Cortex of kidney (tissue), 1 donor: ENCODE measurements at places on chromosomes 4 and X.

GRCh38 chr4:70778888-70779422 is 57.2 kb downstream of the RUFY3 start:
- no peak for DNase-seq

DNA sequence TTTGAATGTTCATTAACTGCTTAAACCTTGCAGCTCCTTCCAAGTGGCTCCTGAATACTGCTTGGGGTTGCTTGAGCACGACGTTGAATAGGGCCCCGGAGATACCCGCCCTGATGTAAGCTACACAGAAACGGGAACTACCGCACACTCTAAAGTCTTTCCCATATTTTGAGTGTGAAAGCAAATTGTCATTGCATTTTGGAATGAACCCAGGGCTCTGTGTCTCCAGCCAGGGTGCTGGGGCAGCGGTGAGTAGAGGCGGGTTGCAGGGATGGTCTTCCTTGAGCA is 59.4 kb upstream of the HELT start:
- DNase-seq, result no peak

DNA sequence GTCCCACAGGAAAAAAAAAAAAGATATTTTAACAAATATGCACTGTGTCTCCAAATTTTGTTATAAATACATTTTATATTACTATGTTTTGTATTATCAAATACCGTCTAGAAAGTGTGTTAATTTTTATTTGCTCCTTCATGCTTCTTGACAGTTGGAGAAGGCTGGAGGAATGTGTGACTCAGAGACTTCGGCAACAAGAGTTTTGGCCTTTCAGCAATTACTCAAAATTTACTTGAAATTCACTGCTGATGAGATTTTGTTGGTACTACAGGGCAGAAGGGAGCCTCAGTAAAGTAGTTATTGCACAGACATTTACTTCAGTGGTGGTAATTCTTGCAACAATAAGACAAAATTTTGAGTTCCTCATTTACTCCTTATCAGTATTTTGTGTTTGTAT is 2164.0 kb downstream of the PCDH7 start:
- no peak for DNase-seq

DNA sequence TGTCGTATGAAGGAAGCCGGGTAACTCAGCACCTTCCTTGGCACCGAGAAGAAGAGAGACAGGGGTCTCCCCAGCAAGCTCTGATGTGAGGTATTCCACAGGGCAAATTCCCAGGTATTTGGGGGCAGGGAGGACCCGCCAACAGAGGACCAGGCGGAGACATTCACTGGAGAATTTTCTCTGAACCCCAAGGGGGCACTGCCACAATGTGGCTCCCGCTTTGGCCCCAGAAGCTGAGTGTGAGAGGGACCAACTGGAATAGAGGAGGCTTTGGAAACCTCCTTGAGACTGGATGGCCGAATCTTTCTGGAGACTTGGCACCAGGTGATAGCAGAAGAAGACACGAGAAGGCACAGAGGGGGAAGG is 735 bp upstream of the GABRE start:
- no peak for DNase-seq

DNA sequence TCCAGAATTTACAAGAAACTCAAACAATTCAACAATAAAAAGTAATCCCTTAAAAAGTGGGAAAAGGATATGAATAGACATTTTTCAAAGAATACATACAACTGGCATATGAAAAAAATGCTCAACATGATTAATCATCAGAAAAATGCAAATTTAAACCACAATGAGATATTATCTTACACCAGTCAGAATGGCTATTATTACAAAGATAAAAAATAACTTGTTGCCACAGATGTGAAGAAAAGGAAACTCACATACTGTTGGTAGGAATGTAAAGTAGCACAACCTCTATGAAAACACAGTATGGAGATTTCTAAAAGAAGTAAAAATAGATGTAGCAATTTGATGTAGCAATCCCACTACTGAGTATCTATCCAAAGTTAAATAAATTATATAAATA is 65.1 kb upstream of the DIAPH2 start:
- no peak for DNase-seq

- no peak for DNase-seq
Observed at GRCh38 chr4:36027203-36027602, 217.1 kb downstream of the ARAP2 start.

- no peak for DNase-seq
Observed at GRCh38 chr4:8176547-8177399, 18.2 kb upstream of the ABLIM2 start.

GRCh38 chr4:38672397-38673129 is 8.6 kb downstream of the KLF3 start:
- DNase-seq, result no peak

DNA sequence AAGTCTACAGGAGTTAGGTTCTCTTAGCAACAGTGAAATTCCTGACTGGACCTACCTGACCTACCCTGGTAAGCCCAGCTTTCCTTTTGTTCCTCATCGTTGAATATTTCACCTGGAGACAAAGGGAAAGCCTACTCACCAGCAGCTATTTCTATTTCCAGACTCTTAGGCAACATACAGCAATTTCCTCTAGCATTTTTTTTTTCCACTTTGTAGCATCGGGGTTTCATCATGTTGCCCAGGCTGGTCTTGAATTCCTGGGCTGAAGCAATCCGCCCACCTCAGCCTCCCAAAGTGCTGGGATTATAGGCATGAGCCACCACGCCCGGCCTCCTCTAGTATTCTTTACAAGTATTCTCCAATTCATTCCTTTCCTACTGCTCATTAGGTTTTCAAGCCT is 6.8 kb upstream of the S100G start:
- no peak for DNase-seq

- DNase-seq, result no peak
Observed at GRCh38 chrX:20973038-20973437, 401.2 kb upstream of the CNKSR2 start.

- DNase-seq, result no peak
Observed at GRCh38 chr4:149280806-149281205, 534.8 kb downstream of the IQCM start.

- no peak for DNase-seq
Observed at GRCh38 chrX:19725641-19726040, 161.8 kb downstream of the SH3KBP1 start.

GRCh38 chr4:106864231-106864630 is 171.9 kb downstream of the DKK2 start:
- no peak for DNase-seq

GRCh38 chr4:37463033-37463856 is 218.7 kb downstream of the NWD2 start:
- no peak for DNase-seq

GRCh38 chr4:24212642-24213041 is 322.8 kb upstream of the PPARGC1A start:
- no peak for DNase-seq

DNA sequence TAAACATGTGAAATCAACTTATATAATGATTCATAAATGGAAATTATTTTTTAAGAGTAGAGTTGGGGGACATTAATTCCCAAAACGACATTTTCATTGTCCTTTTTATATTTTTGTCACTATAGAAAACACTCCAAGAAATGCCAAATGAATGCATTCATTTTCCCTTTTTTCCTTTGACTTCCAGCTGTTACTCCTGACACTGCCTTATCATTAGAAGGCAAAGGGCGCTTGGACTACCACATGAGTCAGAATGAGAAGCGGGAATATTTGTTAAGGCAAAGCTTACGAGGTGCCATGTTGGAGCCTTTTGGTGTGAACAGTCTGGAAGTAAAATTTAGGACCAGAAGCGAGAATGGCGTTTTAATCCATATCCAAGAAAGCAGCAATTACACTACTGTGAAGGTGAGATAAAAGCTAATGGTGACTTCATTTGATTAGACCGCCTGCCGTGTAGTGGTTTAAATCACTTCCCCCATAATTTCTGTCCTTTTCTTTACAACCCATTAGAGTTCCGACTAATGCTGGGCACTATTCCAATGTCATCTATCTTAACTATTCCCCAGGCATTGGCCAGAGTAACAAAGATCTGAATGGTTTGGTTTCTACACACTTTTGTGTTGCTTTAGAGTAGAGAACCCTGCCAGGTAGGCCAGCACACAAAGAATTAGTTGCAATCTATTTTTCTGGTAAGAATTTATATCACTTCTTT is 166.7 kb downstream of the FAT4 start:
- no peak for DNase-seq

DNA sequence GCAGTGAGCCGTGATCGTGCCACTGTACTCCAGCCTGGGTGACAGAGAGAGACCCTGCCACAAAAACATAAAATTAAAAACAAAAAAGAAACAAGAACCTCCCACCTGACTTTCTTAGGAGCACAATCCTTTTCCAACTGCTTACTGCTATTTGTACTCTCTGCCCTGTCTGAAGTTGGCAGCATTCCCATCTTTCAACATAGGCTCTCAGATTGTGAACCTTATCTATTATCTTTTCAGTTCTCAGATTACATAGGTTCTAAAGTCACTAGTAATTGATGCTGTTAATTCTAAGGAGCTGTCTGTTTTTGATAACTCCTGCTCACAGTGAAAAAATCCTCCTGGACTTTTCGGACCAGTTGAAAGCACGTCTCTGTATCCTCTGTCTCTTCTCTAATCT is 812.2 kb upstream of the CT83 start:
- DNase-seq, result no peak

- DNase-seq, result no peak
Observed at GRCh38 chr4:112082954-112083586, 62.2 kb upstream of the FAM241A start.

DNA sequence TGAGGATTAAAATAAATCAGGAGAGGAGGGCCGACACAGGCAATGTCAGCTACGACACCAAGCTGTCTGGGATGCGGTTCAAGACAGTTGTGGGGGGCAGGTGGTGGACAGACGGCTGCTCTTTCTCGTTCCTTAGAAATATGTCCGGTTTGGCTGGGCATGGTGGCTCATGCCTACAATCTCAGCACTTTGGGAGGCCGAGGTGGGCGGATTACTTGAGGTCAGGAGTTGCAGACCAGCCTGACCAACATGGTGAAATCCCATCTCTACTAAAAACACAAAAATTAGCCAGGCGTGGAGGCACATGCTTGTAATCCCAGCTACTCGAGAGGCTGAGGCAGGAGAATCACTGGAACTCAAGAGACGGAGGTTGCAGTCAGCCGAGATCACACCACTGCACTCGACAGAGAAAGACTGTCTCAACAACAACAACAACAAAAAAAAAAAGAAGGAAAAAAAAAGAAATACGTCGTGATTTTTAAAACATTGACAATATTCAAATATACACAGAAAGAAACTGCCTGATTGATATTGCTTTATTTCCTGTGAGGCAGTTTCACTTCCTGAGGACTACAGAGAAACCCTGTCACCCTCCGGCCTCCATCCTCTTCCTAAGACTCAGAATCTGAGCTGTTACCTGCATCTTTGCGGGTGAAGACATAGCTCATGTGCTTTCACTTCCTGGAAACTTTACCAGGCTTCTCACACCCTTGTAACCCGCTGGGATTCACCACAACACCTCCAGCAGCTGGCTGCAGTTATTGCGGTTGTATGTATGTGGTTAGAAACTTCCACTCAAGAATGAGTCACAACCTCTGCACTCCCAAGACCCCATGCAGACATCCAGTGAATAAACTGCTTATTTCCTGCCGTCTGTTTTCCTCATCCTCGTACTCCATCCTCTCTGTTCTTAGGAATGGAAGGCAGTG is 63.8 kb upstream of the STS start:
- no peak for DNase-seq

- no peak for DNase-seq
Observed at GRCh38 chr4:139898293-139898692, 232.7 kb downstream of the MGST2 start.

- DNase-seq, result no peak
Observed at GRCh38 chr4:4618847-4619246, 77.0 kb upstream of the STX18 start.

DNA sequence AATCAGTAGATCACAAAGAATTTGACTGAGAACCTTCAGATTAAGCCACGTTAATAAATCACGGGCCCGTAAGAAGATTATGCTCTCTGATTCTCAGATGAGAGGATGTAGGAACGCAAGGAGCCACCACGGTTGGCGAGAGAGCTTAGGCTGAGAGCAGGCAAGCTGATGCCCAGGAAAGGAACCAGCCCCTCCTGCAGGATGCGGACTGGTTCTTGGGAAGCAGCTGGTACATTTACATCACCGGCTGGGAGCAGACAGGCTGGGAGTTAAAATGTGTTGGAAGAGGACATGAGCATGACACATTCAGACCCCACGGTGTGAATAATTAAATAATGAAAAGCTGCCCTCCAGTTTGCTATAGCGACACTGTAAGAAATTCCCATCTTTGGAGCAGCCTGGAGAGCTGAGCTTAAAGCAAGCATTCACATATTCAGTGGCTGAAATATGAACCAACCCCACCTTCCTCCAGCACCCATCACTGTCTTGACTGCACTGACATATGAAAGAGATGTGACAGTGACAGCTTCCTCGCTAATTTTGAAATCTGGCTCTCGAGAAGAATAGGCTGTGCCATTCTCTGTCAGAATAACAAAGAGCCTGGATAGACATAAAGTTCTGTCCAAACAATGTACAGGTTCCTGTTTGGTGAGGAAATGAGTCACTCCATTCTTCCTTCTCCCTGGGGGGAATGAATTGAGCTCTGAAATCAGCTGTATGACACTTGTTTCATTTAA is 33.1 kb downstream of the LNX1 start:
- DNase-seq, result no peak

- no peak for DNase-seq
Observed at GRCh38 chr4:63349674-63350025, 1059.6 kb downstream of the TECRL start.

DNA sequence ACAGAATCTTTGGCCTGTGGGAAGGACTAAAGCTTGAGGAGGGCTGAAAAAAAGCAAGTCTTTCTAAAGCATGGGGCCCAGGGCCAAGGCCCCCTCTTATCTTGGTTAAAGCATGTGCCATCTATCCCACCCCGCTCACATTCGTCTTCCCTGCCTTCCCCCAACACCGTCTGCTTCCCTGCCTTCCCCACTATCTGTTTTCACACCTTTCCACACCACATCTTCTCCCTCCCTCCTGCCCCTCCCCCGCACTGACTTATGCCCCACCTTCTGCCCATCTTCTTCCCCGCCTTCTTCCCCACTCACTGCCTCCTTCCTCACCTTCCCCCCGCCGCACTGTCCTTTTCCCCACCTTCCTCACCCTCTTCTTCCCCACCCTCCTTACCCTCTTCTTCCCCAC is 890 bp upstream of the NAP1L5 start:
- no peak for DNase-seq

DNA sequence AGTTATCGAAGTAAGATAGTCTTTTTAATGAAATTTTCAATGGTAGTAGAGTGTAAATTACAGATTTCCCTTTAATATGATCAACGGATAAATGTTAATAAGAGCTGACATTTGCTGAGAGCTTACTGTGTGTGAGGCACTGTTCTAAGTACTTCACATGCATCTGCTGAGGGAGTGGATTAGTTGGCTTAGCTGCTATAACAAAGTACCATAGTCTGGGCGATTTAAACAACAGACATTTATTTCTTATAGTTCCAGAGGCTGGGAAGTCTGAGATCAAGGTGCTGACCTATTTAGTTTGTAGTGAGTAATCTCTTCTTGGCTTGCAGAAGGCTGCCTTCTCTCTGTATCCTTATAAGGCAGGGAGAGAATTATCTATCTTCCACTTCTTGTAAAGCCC is 174.3 kb downstream of the CEP135 start:
- no peak for DNase-seq

GRCh38 chrX:33252306-33252825 is 41.0 kb upstream of the DMD start:
- DNase-seq, result no peak

GRCh38 chr4:152727784-152728183 is 48.0 kb upstream of the TMEM154 start:
- no peak for DNase-seq
